ENCODE measurements at places on chromosomes 1 and 21. TPM values are rescaled to one million over a fixed set of nuclear protein-coding genes. Genes with fewer than 3 reads are reported as not detected.

GOLPH3L gene
- total RNA-seq: 18.0 TPM

HMCN1 gene
- 178 TPM for total RNA-seq

GRCh38 chr1:77218477-77219165, 609 bp downstream of the PIGK start:
- no peak for DNase-seq

- DNase-seq: no peak
Observed at GRCh38 chr1:230515451-230516145, 89.5 kb upstream of the PGBD5 start.

DNA sequence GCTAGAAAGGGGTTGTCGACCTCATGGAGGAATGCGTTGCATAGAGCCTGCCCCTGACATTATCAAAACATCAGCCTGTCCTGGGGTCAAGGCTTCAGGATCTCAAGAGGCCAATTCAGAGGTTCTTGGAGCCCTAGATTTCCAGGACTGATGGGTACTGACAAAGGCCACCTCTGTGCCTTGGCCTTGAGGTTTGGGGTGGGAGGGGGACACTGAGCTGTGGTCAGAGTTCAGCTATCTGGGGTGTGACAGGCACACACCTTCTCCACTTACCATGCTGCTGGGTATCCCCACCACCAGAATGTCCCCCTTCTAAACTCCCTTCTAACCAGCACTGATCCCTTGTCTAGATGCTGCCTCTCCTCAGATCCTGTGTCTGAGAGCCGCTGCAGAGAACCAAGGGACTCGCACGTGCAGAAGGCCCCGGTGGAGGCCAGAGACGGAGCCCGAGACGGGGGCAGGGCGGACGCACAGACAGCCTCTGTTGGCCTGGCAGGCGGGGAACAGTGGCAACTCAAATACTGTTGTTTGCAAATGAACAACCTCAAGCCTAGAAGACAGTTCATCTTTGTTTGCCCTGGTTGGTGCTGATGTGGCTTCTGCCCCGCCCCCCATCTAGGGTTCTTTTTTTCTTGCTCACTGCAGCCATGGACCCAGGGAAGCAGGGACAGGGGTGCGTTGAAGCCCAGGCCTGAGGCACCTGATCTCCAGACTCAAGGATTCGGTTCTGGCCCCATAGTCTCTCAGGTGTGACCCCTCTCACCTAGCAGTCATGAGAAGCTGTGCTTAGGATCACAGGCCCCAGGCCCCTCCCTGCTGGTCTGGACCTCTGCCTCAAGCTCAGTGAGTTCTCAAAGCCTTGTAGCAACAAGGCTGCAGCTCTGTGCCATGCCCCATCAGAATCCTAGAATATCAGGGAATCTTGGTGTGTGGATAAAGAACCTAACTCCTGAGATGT, 28.1 kb upstream of the CSF1 start:
- DNase-seq: no peak

DNA sequence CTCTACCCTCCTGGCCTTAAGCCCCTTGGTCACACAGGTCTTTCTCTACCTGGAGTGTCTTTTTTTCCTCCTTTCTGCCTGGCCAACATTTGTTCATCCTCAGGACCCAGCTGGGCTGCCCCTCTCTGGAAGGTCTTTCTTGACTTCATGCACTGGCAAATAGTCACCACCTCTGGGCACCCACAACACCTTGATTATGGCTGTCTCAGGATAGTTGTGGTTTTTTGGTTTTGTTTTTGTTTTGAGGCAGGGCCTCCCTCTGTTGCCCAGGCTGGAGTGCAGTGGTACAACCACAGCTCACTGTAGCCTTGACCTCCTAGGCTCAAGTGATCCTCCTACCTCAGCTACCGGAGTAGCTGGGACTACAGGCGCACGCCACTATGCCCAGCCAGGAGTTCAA, 10.8 kb downstream of the RPS6KA1 start:
- no peak for DNase-seq

GRCh38 chr1:109490029-109490933, 3.6 kb upstream of the CYB561D1 start:
- DNase-seq: peak; percentile 99

GRCh38 chr1:23444104-23444533, 19.6 kb upstream of the TCEA3 start:
- DNase-seq: peak; percentile 88

S1PR1 gene
- 25.7 TPM for total RNA-seq

- DNase-seq: no peak
Observed at GRCh38 chr1:26626994-26627393, 68.8 kb upstream of the ARID1A start.

GRCh38 chr1:172144445-172145061, 275.9 kb upstream of the C1orf105 start:
- DNase-seq: peak; percentile 22

GRCh38 chr1:153919876-153920852, 2.6 kb downstream of the GATAD2B start:
- peak; percentile 70 for DNase-seq

GOLT1A gene
- not detected for total RNA-seq

ERICH3 gene
- total RNA-seq: not detected

DNA sequence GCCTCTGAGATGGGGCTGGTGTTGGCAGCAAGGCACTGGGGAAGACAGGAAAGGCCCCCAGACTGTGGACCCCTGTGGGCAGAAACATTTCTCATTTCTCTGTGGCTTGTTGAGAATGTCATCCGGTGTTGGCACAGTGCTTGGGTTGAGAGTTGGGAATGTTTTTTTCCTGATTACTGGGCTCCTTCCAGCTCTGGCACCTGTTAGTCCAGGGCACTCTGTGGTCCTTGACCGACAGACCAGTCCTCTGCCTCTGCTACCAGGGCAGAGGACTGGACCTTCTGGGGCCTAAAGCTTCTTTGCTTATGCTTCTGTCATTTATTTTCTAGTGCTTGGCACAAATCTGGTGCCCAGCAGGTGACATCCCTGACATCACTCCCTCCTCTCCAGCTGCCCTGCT, 4.8 kb upstream of the SPRR5 start:
- no peak for DNase-seq

GRCh38 chr1:55235722-55236121, 20.6 kb upstream of the USP24 start:
- DNase-seq: peak; percentile 92

OR2M7 gene
- total RNA-seq: not detected

GLUL gene
- 259 TPM for total RNA-seq
